ENCODE measurements at places on chromosomes 7 and 10. TPM values are rescaled to one million over a fixed set of nuclear protein-coding genes. Genes with fewer than 3 reads are reported as not detected.
A peak's percentile ranks its signal among the peaks of the same experiment; 100 is the strongest.

GRCh38 chr7:87147500-87147899 lies 4.8 kb upstream of the DMTF1 start:
- no peak overlapping the region for H3K27ac ChIP-seq
- no peak for DNase-seq
- H3K4me3 ChIP-seq: no peak overlapping the region
- no peaks in the 10 kb centered on the region for H3K27me3 ChIP-seq

The UTF1 gene
- 0.35 TPM for total RNA-seq

DNA sequence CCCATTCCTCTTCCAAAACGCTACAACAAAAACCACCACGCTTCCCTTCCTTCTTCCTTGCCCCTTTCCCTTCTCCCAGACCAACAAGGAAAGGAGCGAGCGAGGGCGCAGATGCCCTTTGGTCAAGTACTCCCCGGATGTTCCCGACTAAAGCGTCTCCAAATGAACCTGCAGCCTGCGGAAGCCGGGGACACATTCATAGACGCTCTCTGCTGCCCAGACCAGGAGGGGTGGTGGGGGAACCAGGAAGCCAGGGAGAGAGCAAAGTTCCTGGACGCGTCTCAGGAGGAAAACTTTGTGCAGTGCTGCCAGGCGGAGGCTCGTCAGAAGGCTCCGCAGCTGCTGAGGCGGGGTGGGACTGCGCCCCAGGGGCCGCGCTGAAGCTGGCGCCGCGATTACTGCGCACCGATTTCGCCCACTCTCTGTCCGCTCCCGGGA lies 754 bp downstream of the SEMA3D start:
- no peaks in the 10 kb centered on the region for H3K27me3 ChIP-seq
- H3K27ac ChIP-seq: no peak overlapping the region
- H3K4me1 ChIP-seq: peaks cover 1% of the 10 kb centered on the region
- DNase-seq: peak; percentile 26
- peak overlapping the region; percentile 8 for H3K4me3 ChIP-seq

The NKX2-3 gene
- not detected for total RNA-seq

DNA sequence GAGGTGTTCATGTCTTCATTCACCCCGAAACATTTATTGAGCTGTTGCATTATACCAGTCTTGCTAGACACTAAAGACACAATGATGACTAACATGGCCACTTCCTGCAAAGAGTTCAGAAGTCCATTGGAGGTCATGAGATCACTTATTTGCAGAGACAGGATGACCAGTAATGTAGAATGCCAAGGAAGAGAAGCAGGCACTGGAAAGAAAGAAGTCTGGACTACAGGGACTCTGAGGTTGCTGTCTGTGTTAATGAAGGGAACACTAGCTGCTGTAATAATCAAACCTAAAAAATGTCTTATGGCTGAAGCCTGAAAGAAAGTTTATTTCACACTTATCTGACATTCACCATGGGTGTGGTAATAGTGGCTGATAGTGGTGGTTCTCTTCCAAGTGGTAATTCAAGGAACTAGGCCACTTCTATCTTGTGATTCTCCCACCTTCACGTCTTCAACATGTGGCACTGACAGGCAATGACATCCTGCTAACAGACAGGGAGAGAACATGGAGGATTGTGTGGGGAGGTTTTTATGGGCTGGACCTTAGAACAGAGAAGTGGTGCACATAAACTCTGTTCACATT lies 89.2 kb upstream of the MKLN1 start:
- H3K4me1 ChIP-seq: peaks cover 2% of the 10 kb centered on the region
- no peaks in the 10 kb centered on the region for H3K27me3 ChIP-seq
- no peak overlapping the region for H3K27ac ChIP-seq
- no peak overlapping the region for H3K4me3 ChIP-seq

The TMEM229A gene
- total RNA-seq: not detected

Data from ovary (tissue), 10 donors.